CD4-positive, alpha-beta T cell treated with Interleukin-6 at 100 ng/mL for 8 hours (primary cell): ENCODE measurements at places on chromosomes 2 and 18.
A peak's percentile ranks its signal among the peaks of the same experiment; 100 is the strongest.

- DNase-seq = no peak
Observed at GRCh38 chr2:109261906-109262631, 133.1 kb downstream of the SH3RF3 start.

GRCh38 chr2:230412846-230413245, 3.2 kb upstream of the SP100 start:
- DNase-seq = no peak

- no peak for DNase-seq
Observed at GRCh38 chr2:96934831-96935540, 51.4 kb downstream of the FAM178B start.

DNA sequence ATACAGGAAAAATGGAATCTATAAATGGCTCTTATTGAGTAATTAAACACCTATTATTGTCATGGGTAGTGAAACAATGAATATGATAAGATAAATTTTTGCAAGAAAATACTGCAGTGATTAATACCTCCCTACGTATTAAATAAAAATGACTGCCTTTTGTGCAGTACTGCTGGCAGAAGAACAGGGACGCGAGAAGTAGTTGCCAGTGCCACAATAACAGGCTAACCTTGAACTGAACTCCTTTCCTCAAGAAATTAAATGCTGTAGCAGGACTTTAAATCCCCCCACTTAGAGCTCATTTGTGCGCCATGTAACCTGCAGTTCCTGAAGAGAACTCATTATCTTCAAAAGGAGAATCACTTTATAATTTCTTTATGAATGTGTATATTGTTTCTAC, 24.6 kb downstream of the FIGN start:
- DNase-seq = no peak

DNA sequence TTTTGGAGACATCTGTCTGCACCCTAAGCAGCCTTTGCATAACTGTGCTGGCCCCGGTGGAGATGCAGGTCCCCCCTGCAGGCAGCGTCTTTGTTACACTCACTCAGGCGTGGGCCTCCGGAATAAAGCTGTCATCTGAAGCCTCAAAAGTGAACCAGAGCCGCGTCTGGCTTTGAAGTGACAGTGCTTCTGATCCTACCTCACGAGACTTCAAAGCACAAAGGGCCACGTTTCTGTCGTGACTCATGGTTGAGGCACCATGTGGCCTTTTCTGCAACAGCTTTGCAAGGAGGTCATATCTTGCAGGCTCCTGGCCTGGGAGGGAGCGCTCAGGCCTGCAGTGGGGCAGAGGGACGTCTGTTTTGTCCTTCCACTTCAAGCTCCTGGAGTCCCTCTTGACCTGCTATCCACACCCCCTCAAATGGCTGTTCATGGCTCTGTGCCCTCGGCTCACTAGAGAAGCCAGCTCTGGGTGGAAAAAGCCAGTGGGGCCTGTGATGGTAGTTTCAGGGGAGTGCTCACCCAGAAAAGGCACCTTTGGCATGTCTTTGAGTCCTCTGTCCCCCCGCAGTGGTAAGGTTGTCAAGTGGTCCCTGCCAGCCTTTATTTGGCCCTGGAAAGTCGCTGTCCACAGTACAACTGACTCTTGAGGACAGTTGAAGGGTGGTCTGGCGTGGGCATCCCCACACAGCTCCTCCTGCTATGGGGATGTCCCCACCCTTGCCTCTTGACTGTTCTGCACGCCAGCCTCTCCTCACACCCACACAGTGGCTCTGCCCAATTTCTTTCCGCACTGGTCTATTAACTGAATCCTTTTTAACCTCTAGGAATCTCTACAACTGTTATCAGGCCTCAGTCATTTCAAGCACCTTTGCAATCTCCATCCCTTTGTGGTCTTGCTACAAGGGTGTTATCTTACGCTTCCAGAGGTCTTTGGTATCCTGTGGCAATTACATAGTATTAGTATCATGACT, 19.3 kb downstream of the GPR55 start:
- DNase-seq = peak; percentile 77

- no peak for DNase-seq
Observed at GRCh38 chr2:24158131-24158530, 16.7 kb upstream of the FAM228A start.

DNA sequence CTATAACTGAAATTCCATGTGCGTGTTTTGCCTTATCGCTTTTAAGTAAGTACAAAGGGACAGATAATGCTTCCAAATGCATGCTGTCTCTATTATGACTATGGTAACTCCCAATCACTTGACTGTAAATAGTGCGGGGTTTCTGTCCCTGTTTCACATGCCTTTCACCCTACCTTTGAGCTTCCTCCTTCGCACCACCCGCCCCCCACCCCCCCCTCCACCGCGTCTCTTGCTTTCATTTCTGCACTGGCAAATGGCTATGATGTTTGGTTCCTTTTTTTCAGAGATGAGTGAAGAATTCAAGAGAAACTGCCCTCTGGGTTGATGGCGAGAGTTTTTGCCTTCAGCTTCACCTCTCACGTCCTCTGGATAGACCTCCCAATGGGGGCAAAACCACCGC, 25.0 kb upstream of the SPP2 start:
- peak; percentile 54 for DNase-seq

GRCh38 chr2:120105360-120105759, 92.5 kb downstream of the EPB41L5 start:
- no peak for DNase-seq

DNA sequence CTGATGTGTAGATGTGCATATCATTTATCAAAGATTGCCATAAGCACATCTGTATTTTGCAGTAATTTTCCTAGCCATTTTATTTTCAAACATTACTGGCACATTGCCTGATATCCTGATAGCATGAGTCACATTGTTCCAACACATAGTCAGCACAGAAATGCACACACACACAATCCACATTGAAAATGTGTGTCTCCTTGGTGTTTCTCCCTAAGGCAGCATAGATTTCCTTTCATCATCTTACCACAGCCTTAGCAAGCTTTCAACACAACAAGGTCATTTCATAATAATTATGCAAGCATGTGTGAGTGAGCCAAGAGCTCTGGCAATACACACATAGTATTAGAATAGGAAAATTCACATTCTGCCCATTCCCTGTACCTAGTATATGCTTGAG, 245.4 kb upstream of the MEIS1 start:
- DNase-seq = no peak

DNA sequence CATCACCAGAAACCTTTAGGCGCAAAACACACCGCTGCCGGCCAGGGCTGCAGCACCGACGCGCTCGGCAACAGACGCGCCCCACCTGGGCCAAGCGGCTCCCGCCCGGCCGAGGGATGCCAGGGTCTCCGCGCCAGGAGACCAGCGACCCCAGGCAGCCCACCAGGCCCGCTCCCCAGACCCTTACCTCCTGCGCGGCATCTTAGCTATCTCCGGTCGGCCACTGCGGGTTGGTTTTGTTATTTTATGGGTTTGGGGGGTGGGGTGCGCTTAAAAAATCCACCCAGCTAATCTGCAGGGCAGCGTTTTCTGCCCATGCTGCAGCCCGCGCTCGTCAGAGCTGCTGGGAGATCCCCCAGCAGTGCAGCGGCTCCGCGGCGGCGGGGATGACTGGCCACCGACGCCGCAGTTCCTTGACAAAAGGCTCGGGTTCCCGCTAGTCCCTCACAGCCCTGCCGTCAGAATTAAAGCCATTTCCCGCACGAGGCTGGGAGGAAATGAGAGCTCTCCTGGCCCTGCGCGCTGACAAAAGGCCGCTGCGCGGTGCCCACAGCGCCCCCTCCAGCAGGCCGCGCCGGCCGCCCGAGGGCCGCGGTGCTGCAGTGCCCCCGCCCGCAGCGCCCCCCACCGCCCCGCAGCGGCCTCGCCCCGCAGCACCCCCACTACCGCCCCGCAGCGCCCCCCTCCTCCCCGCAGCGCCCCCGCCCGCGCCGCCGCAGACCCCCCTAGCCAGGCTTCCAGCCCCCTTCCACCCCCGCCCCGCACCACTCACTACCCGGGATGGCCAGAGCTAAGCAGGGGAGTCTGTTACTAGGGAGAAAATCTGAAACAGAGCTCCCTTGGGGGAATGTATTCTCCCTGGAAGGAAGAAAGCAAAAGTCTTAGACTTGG, at the start of gene ADD2:
ADD2 (minus strand) TSS at position 502 of the 891 bp plus-strand sequence. CDS start 61,792 bp downstream, outside the sequence.
- DNase-seq = peak; percentile 24

- DNase-seq = no peak
Observed at GRCh38 chr2:20052229-20052851, 912 bp upstream of the LAPTM4A start.

DNA sequence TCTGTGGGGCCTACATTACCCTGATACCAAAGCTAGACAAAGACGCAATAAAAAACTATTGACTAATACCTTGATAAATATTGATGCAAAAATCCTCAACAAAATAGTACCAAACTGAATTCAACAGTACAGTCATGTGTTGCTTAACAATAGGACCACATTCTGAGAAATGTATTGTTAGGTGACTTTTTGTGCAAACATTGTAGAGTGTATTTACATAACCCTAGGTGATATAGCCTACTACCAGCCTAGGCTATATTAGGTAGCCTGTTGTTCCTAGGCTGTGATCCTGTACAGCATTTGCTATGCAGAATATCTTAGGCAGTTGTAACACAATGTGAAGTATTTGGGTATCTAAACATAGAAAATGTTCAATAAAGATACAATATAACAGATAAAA, 36.7 kb downstream of the CCDC138 start:
- no peak for DNase-seq

DNA sequence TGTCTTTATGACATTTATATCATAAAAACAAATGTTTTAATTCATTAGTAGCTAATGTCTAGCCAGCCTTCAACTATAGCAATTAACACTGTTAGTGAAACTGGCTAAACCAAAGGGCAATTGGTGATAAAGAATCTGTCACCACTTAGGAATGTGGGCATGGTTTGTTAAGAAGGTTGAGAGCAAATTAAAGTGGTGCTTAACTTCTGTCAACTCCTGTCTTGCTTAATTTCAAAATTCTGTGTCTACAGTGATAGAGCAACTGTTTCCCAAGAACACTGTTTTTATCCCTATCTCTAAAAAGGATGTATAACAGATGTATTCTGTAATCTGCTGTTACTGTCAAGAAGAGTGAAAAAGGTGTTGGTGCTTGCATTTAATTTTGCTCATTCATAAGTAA, 36.5 kb downstream of the CFAP36 start:
- no peak for DNase-seq

- DNase-seq = no peak
Observed at GRCh38 chr2:10914272-10914693, 2.5 kb downstream of the KCNF1 start.

DNA sequence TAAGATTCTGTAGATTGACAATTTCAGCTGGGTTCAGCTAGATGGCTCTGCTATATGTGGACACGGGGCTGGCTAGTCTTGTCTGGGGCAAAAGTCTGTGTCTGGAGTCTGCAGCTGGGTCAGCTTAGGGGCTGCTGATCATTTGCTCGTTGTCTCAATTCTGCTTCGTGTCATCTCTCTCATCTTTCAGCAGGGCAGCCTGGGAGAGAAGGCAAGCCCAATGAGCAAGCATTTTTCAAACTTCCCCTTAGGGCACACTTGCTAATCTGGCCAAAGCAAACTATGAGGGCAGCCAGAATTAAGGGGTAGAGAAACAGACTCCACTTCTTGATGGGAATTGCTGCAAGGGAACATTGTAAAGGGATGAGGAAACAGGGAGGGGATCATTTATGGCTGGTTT, 462.6 kb downstream of the SLC4A3 start:
- DNase-seq = no peak

DNA sequence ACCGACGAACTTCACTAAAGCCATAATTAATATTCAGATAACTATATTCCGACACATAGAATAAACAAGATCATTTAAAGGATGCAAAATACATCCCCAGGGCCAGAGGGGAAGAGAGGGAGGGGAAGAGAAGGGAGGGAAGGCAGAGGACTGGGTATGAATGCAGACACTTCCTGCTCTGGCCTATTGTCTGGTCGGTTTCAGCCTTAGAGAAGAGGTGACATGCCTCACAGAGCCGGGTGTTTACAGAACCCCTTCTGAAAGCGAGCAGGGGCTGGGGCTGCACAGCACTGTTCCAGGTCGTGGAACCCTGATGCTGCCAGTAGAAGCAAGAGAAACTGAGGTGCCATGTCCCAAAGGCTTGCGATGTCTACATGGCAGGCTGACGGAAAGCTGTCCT, 31.0 kb downstream of the CELF4 start:
- no peak for DNase-seq

DNA sequence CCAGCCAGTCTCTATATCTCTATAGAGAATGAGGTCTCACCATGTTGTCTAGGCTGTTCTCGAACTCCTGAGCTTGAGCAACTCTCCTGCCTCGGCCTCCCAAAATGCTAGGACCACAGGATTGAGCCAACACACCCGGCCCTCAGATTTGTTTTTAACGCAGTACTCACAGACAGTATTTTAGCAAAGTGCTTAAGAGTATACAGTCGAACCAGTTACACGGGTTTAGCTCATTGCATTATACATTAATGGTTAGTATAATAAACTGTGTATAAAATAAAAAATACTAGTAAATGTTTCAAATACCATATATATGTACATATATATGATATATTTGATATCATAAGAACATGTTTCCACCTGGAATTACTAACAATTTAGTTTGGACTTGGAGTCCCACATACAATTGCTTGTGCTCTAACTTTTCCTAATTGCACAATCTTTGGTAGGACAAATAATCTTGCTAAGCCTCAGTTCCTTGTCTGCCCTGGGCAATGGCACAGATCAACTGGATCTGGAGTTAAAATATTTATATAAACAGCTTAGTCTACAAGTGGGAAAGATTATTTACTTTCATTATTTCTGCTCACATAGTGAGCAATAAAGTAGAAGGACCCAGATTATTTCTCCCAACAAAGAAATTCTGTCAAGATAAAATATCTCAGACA, 508.9 kb upstream of the LRATD1 start:
- DNase-seq = no peak

- no peak for DNase-seq
Observed at GRCh38 chr18:59141294-59142068, 1.8 kb downstream of the SEC11C start.

- no peak for DNase-seq
Observed at GRCh38 chr2:242063850-242064249, 194.3 kb downstream of the RTP5 start.

- DNase-seq = no peak
Observed at GRCh38 chr2:211762479-211762878, 776.1 kb downstream of the ERBB4 start.

DNA sequence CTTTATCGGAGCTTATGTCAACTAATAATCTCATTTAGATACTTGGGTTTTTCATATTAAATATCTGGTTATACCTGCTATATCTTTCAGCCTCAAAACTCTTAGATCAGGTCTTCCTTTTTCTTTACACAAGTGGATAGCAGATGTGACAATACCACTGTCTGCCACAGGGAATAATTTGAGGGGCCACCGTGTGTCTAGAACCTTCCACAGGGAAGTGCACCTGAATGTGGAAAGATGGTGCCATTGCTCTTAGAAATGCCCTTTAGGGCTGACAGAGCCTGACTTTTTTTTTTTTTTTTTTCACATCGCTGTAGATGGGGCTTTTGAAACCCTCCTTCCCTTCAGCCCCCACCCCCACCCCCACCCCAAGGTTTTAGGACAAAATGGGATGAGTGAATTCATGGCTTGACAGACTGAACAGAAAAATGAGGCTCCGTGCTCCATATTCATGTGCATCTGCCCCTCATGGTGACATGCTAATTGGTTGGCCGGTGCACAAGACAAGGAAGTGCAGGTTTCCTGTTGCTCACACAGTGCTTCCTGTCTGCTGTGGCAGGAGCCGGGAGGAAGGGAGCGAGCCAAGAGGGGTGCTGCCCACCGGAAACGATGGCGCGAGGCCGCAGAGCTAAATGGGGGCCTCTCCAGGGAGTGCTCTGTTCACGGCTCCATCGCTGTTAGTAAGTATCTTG, 246.0 kb downstream of the LDLRAD4 start:
- DNase-seq = peak; percentile 77
